ENCODE measurements at places on chromosomes 3 and 15.

- no peak for DNase-seq
Measured at GRCh38 chr3:5004319-5005152, 25.3 kb downstream of the BHLHE40 start.

DNA sequence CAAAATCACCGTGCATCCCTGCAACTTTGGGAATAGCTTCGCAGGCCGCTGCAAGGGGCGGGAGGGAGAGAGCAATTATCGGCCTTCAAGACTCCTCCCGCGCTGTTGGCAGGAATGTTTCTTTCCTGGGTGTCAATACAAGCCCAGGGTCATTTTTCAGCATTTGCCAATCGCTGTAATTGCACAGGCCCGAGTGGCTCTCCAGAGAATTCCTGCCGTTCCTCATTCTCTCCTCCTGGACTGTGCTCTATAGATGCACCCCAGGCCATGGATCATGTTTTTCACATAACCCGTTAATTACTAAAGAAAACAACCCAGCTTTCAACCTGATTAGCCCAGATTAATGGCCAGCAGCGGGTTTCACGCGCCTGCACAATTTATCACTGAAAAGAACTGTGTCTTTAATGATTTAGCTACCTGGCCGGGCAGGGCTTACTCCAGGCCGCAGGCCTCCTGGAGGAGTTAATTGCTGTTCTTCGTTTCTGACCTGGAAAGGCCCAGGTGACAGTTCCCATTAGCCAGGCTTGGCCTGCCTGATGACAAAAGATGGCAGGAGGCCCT lies 144.3 kb downstream of the OPA1 start:
- DNase-seq: no peak

DNA sequence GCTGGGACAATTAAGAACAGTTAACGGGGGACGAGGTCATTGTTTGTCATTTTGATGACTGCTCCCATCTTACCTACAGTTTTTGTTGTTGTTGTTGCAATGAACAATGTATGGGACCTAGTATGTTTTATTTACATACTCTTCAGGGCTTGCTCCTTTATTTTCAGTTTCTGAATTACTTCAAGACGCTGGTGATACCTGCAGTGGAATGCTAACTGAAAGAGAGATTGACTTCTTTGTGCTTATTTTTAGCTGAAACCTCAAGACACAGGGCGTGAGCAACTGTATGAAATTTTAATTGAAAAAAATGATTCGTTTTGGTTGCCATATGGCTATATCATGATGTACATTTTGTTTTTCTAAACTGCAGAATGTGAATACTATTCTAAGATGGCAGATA lies 297.9 kb downstream of the EDEM1 start:
- no peak for DNase-seq

GRCh38 chr3:66482018-66482404 lies 18.8 kb downstream of the LRIG1 start:
- no peak for DNase-seq

DNA sequence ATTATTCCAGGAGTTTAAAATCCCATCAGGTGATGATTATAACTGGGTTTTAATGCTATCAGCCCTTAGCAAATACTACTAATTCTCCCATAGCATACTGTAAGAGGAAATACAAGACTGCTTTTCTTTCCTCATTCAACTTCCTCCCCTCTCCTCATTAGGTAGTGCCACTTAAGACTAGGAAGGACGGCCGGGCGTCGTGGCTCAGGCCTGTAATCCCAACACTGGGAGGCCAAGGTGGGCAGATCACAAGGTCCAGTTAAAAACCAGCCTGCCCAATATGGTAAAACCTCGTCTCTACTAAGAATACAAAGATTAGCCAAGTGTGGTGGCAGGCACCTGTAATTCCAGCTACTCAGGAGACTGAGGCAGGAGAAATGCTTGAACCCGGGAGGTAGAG lies 14.7 kb downstream of the NDUFAF1 start:
- no peak for DNase-seq

DNA sequence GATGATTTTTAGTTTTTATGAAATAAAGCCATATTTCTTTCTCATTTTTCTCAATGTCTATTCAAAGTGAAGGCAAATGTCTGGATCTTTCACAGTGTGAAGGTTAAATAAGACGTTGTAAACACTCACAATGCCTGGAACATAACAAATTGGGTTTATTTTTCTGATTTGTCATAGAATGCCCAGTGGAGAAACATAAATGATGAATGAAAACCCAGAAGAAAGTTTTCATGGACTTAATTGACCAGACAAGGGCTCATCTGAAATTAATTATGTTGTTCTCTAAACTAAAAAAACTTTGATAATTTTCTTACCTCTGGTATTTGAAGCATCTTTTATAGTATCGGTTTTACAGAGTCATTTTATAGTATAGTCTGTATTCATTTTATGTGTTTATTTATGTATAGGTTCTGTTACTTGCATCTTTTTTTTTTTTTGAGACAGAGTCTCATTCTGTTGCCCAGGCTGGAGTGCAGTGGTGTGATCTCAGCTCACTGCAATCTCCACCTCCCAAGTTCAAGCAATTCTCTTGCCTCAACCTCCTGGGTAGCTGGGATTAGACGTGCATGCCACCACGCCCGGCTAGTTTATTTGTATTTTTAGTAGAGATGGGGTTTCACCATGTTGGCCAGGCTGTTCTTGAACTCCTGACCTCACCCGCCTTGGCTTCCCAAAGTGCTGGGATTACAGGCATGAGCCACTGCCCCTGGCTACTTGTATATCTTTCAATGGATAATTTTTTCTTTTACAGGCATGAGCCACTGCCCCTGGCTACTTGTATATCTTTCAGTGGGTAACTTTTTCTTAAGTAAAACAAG lies 15.1 kb upstream of the BNIP2 start:
- no peak for DNase-seq

DNA sequence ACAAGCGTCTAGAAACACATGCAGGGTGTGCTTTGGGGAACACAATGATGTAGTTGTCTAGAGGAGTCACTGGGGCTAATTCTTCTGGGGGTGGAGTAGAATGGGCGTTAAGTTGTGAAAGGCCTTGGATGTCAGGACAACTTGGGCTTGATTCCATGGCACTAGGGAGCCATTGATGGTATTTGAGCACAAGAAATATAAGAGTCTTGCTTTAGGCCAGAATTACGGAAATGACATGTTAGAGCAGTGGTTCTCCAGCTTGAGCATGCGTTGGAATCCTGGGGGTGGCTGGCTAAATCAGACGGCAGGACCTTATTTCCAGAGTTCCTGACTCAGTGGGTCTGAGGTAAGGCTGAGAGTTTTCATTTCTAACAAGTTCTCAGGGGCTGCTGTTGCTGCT lies 29.2 kb upstream of the SMAD6 start:
- no peak for DNase-seq

GRCh38 chr3:98777801-98778220 lies 14.7 kb downstream of the ST3GAL6 start:
- DNase-seq: peak; percentile 41

DNA sequence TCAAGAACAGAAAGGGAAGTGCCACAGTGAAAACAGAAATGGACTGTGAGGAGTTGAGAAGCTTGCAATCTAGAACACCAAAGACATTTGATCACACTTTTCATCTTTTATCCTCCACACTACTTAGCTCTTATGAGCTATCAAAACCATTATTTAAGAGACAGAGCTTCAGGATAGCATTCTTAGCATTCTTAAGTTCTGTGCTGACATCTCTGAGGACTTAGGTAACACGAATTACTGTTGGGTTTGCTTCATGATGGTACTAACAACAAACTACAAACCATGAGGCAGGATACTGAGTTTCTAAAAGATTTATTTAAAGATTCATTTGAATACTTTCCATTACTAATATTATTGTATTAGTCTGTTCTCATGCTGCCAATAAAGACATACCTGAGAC lies 1038.6 kb downstream of the TUSC7 start:
- no peak for DNase-seq

GRCh38 chr15:37045859-37046740 lies 54.2 kb downstream of the MEIS2 start:
- DNase-seq: no peak

DNA sequence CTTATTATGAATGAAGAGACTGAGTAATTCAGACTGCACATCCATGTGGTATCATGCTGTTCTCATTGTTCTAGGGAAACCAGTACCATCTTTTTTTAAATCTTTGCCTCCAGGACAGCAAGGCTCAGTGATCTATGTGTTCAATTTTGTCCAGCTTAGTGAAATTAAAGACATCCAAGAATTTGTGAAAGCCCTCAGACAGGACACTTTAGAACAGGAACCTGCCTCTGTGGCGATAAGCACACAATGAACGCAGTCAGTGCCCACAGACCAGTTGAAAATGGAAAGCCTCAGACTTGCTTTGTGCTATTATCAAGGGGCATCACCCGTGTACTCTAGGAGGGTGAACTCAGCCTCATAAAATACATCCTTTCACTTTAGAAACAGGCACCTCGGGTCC lies 20.1 kb downstream of the EID1 start:
- DNase-seq: no peak

DNA sequence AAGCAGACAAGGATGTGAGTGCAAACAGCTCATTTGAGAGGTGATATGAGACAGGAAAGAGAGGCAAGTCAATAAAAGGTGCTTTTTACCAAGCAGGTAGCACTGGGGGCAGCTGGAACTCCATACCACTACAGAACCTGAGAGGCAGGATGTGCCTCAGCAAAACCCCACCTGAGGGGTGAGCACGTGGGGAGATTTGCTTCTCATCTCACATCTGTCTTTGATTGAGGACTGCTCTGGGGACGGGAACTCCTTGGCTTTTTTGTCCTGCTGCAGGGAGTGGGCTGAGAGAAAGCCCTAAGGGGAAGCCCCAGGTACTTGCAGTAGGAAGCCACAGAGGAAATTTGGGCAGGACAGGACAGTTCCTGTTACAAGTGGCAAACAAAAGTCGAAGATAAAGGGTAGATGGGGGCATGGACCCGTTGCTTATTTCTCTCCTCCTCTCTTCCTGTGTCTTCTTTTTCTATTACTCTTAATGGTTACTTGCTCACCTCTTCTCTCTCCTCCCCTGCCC lies 27.1 kb downstream of the CFAP161 start:
- DNase-seq: no peak

Data from RPMI7951 (cell line).